ENCODE measurements at places on chromosomes 2 and 18.

- no peak for DNase-seq
Measured at GRCh38 chr2:187091664-187092063, 242.7 kb upstream of the ZSWIM2 start.

GRCh38 chr2:138071720-138072719 is 107.7 kb downstream of the HNMT start:
- DNase-seq: no peak

GRCh38 chr18:13470516-13471197 is 252.1 kb downstream of the LDLRAD4 start:
- DNase-seq: no peak

DNA sequence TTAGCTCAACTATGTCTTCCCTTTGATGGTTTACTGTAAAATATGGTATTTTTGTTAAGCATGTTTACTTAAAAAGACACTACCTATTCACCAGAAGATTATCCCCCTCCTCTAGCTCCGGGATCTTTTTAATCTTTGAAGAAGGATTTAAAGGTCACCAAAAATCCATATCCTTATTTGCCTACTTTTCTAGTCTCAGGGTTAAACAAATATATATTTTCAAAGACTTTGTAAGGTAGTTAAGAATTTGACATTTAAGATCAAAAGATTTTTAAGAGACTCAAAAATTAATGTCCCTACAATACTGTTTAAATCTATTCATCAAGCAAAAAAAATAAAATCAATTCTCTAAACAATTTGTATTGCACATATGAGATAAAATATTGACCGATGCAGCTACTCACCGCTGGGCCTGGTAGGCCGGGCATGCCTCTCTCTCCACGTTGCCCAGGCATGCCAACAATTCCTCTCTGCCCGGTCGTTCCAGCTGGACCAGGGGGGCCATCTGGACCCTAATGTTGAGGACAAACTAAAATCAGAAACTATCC is 76.1 kb downstream of the COL3A1 start:
- DNase-seq: no peak

DNA sequence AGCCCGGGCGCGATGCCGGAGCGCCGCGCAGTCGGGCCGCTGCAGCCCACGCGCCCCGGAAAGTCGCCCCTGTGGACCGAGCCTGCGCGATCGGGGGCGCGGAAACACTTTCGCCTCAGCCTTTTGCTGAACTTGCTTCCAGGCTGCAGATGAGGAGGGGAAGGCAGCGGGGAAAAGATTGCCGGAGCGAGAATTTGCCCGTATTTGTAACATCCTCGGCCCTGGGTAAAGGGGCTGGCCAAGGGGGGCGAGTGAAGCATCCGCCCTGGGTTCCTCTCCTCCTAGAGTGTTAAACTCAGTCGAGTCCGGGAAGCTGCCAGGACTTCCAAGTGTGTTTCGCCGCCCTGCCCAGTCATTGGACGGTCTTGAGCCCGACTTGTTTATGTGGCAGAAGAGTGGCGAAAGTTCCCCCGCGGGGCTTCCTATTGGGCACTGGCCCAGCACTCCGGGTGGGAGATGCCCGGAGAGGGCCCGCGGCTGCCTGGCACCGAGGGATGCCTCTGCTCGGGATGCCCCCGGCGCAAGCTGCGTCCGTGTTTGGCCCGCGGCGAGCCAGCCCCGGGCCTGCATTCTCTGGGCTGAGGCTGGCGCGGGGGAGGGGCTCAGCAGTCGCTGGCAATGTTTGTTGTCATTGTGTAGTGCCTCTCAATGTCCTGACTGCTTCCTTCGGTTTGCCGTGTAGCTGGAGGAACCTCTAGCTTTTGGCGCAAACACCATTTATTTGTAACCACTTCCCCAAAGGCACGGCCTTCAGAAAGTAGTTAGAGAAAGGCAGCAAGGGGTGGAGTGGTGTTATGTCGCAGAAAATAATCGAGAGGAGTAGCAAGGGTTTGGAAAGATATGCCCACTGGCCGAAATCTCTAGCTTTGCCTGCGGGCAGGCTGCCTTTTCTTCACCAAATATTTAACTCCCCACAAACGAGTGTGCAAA is 1.1 kb downstream of the CYBRD1 start:
- DNase-seq: peak; percentile 4

GRCh38 chr2:9945596-9945995 is 5.9 kb upstream of the GRHL1 start:
- DNase-seq: no peak

GRCh38 chr2:219155054-219155644 is 5.5 kb downstream of the NHEJ1 start:
- peak; percentile 47 for DNase-seq

GRCh38 chr2:12006850-12007249 is 260.4 kb downstream of the LPIN1 start:
- no peak for DNase-seq

- no peak for DNase-seq
Measured at GRCh38 chr2:224820283-224820991, 104.3 kb upstream of the CCDC195 start.

- peak; percentile 32 for DNase-seq
Measured at GRCh38 chr2:110157153-110157793, 41.7 kb upstream of the MALL start.

- DNase-seq: no peak
Measured at GRCh38 chr2:133424876-133425275, 143.4 kb downstream of the NCKAP5 start.

- DNase-seq: no peak
Measured at GRCh38 chr2:215358891-215359575, 47.2 kb downstream of the ATIC start.

DNA sequence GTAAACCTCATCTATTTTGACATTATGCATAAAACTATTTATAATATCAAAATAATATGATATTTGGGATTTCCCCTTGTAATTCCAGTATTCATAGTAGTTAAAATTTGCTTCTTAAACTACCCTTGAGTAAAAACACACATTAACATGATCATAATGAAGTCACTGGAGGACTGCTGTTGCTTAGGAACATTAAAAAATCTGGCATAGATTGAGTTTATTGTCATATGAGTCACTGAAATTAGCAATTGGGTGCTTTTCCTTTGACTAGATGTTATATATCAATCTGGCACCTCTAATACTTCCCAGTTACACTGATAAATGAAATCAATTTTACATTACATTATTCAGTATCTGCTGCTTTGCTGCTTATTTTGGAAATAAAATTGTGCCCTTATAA is 57.0 kb upstream of the ZC3H15 start:
- no peak for DNase-seq

DNA sequence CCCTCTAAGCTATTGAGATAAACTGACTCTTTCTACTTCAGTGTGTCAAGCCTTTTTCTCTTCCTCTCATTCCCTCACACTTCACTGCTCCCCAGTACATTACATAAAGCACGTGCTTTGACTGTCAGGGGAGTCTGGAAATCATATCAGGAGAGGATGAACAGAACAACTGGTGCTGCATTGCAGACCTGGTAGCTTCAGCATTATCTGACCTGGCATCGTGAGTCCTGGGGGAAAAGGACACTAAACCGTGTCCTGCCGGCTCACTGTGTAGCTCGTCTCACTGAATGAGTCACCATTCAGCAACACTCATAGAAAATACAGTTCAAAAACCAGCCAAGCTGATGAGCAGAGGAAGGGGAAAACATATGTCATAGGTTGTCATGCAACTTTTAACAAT is 108.5 kb upstream of the UNC80 start:
- no peak for DNase-seq

DNA sequence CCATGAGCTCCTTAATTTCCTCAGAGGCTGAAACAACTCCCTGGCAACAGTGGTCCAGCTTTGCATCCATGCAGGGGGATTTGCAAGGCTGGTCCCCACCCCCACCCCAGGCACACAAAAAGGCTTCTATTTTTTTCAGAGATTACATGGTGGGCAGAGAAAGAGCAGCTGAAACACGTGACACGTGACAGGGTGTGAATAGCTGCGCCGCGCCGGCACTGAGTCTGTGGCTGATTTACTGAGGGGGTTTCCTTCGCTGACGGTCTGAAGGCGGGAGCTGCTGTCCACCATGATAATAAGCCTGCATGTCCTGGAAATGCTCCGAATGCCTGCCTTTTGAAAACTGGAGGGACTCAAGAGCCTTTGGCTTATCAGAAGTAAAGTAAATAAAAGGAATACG is 50.7 kb upstream of the APCDD1 start:
- DNase-seq: no peak

DNA sequence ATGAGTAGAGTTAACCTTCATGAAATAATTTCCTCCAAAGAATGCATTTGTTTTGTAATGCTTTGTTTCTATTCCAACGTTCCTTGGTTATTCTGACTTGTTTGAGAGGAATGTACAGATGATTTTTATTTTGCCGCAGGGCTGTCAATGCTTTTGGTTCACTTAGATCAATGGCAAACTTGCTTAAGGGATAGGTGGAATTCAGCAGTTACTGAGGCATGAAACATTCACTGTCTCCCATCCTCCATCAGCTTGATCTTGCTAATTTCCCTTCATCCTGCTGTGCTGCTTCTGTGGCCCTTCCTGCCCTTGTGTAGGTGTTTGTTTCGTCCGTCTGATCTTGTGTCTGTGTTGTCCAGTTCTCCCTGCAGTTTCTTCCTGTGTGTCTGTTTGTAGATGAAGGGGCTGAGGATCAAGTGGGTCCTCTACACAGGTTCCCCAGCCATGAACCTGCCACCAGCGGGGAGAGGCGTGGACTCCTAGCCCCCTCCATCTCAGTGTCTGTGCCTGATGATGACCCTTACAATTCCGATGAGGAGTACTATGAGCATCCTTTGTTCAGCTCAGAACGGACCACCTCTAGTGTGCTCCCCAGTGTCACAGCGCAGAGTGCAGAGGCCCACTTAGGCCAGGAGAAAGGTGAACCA is 84.2 kb upstream of the UNC80 start:
- DNase-seq: no peak

GRCh38 chr18:50151926-50152325 is 43.0 kb downstream of the MYO5B start:
- DNase-seq: no peak

- no peak for DNase-seq
Measured at GRCh38 chr18:35875566-35875965, 96.9 kb upstream of the RMP24 start.

DNA sequence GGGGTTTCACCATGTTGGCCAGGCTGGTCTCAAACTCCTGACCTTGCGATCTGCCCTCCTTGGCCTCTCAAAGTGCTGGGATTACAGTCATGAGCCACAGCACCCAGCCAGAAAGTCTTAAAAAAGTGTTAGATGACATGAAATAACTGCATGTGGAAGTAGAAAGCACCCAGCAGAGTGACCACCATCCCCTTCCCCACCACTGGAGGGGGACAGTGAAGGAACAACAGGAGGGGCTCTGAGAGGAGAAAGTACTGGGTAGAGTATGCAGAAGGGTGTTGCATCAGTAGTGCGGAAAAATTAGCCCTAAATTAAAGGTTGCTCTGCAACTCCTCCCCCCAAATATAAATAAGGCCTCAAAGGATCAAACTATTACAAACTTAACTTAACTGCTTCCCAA is 230.5 kb downstream of the ZNF521 start:
- DNase-seq: no peak

DNA sequence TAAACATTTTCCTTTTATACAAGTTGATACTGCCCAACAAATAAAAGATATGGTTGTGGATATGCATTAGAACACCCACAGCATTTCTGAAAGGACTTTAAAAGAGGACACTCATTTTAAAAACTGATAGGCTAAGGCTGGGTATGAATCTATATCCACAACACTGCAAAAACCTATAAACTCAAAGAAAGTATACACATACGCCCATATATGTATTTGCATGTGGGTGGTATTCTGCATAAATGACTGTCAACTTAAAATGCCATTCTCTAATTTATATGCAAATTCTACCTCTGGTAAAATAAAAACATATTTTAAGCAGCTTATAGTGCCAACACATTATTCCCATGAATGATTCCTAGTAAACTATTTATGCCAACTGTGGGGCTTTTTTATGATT is 20.1 kb downstream of the FIGN start:
- no peak for DNase-seq

DNA sequence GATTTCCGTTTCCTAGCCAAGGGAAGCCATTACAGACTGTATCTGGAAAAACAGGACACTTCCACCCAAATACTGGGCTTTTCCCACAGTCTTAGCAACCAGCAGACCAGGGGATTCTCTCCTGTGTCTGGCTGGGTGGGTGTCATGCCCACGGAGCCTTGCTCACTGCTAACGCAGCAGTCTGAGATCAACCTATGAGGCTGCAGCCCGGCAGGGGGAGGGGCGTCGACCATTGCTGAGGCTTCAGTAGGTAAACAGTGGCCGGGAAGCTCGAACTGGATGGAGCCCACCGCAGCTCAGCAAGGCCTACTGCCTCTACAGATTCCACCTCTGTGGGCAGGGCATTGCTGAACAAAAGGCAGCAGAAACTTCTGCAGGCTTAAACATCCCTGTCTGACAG is 131.1 kb downstream of the KIAA1328 start:
- DNase-seq: no peak

- no peak for DNase-seq
Measured at GRCh38 chr2:242056785-242057184, 187.3 kb downstream of the RTP5 start.

- no peak for DNase-seq
Measured at GRCh38 chr18:13006531-13007247, 15.5 kb downstream of the CEP192 start.

GRCh38 chr2:3608373-3609278 is 13.7 kb downstream of the COLEC11 start:
- no peak for DNase-seq

DNA sequence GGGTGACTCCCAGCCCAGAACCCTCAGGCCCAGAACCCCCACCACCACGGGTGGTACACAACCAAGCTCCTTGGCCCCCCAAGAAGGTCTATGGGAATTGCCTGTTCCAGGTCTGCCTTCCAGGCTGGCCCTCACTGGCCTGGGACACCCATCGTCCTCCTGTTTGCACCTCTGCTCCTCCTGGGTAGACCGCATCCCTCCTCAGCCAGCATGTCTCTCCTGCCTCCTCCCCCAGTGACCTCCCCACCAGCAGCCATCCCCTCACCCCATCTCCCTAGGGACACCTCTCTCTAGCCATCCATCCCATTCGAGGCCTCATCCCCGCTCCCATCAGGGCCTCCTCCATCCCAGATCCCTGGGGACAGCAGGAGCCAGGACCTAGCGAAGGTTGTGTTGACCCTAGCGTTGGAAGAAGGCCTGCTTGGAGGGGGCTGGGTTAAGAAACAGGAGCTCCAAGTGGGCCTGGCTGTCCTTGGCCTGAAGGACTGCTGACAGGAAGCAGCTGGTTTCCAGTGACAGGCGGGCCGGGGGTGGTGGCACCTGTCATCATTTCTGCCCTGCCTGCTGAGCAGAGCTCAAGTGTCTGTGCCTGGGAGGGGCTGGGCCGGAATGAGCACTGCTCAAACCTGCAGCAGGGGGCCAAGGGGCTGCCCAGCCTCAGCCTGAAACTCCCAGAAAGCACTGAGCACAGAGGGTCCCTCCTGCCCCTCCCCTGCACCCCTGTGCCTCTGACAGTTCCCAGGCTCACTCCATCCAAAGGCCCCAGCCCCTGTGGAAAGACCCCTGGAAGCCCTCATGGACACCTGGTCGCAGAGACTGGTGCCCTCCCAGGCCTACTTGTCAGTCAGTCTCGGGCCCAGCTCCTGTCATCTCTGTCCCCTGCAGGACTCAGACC is 96.0 kb upstream of the OTOS start:
- no peak for DNase-seq
